ENCODE measurements at places on chromosomes 16 and 17.

DNA sequence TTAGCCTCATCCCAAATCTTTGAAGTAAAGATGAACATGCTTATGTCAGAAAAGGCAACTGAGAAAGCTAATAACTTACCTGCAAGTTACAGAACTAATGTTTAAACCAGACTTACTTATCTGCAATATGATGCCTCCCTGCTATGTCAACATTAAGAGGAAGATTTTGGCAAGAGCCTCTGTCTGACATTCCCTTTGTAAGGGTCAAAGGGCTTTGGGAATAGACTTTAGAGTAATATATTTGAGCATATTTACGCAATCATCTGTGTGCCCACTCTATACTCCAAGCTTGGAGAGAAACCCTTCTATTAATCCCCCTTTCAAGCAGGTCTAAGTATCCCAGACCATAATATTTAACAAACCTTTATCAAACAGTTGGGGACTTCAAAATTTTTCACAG is 389.4 kb downstream of the NPIPA8 start:
- DNase-seq = no peak

- peak; percentile 73 for DNase-seq
Observed at GRCh38 chr16:57475711-57476339, 10.5 kb downstream of the DOK4 start.

DNA sequence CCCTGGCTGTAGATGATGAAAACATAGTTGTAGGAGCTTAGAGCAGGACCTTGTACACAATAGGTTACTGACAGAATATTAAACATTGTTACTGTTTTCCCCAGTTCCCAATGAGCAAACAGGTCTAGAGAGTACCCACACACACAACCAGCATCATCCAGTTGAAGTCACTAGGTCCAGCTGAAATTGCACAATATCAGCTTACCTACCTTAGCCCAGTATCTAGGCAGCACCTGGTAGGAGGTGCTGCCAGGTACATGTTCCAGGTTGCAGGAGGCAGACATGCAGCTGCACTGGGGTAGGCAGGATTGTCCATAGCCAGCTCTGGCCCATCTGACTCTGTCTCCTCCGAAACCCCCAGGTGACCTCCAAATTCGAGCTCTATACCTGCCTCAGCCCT is 1.5 kb upstream of the SYCE1L start:
- no peak for DNase-seq

DNA sequence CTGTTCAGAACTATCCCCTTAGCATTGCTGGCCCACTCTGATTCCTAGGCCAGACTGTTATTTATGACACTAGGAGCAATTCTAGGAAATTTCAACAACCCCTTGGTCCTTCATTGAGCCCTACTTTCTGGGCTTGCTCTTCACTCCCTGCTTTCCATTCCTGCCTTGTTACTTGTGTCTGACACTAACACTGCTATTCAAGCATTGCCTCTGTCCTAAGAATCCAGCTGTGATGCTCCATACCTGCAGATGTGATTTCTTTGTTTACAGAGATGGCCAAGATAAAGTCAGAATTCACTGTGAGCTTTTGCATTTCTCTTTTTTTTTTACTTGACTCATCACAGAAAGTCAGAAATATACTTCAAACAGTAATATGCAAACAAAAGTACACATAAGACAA is 377.2 kb upstream of the GOT2 start:
- no peak for DNase-seq

DNA sequence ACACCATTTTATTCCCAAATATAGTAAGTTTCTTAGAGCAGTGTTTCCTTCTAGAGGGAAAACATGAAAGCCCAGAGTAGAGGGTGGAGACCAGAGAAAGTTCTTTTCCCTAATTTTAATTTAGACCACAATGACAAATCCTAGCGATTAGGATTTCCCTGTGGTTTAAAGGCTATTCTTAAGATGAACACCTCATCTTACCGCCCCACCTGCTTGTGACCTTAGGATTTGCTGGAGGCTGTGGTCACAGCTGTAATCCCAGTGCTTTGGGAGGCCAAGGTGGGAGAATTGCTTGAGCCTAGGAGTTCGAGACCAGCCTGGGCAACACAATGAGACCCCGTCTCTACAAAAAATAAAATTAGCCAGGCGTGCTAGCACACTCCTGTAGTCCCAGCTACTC is 51.1 kb downstream of the GPRC5B start:
- DNase-seq = no peak

DNA sequence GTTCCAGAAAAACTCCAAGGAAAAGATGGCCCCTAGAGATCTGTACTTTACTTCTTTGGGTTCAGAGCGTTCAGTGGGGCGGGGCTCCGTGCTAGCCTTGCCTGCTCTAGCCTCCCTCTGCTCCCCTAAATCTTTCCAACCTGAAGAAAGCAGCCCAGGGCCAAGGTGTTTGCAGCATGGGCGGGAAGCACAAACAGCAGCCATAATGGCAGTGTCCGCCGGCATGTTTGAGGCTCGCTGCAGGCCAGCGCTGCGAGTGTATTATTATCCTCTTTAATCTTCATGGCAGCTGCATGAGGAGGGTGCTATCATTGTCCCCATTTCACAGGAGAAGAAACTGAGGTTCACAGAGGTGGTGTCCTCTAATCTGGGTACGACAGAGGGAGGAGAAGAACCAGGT is 10.4 kb downstream of the CALB2 start:
- no peak for DNase-seq

GRCh38 chr16:70739389-70739788 is 53.5 kb upstream of the MTSS2 start:
- no peak for DNase-seq

GRCh38 chr16:56029026-56029425 is 153.9 kb upstream of the CES5A start:
- no peak for DNase-seq

- DNase-seq = peak; percentile 18
Observed at GRCh38 chr16:48112600-48112999, 43.2 kb downstream of the ABCC12 start.

GRCh38 chr17:4530799-4531730 is 24.1 kb downstream of the MYBBP1A start:
- DNase-seq = peak; percentile 14

DNA sequence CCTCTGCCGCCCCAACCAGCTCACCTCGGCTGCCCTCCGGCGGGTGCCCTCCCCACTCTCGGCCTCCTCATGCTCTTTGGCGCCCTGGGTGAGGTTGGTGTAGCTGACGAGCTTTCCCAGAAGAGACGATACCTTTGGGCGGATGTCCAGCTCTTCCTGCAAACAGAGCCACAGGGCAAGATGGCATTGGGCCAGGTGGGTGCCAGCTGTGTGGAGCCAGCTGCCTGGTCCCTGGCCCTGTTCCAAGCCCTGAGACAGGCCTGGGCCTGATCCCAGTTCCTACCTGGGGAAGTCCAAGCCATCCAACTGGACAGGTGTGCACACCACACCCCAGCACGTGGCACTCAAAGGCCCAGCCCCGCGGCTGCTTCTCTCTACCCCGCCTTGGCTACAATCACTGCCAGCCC is 6.9 kb downstream of the SLC12A4 start:
- no peak for DNase-seq

All from right kidney (tissue), 9 donors.